ENCODE measurements at places on chromosomes 6 and 20.

DNA sequence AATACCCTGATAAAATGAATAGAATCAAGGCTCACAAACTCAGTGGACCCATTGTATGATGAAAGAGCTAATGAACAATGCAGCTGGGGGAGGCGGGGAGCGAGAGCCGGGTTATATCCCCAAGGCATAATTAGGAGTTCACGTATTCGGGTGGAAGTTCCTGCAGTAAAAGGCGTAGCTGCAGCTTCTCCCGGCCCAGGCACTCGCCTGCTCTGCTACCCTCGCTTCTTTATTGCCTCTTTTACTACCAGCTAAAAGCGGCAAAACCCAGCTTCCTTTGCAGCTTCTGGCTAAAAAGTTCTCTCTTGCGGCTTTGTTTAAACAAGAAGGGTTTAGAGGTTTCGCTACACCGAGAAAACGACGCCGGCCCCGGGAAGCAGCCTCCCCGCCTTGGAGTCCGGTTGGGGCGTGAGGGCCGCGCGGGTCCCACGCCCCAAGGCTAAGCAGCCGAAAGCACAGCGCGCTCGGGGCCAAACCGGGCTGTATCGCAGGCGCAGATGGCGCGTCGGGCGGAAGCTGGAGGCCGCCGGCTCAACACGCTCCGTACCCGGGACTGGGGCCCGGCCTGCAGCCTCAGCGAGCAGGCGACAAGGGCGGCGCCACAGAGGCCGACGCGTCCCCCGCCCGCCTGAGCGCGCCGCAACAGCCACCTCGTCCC is 1.6 kb downstream of the ZBTB2 start:
- peak; percentile 39 for DNase-seq

GRCh38 chr20:39188266-39188765 is 226.2 kb downstream of the DHX35 start:
- no peak for DNase-seq

GRCh38 chr6:70901324-70901723 is 55.5 kb downstream of the B3GAT2 start:
- DNase-seq = no peak

GRCh38 chr6:40681622-40682021 is 94.5 kb upstream of the LRFN2 start:
- no peak for DNase-seq

GRCh38 chr6:106114492-106114891 is 28.4 kb downstream of the PRDM1 start:
- no peak for DNase-seq

DNA sequence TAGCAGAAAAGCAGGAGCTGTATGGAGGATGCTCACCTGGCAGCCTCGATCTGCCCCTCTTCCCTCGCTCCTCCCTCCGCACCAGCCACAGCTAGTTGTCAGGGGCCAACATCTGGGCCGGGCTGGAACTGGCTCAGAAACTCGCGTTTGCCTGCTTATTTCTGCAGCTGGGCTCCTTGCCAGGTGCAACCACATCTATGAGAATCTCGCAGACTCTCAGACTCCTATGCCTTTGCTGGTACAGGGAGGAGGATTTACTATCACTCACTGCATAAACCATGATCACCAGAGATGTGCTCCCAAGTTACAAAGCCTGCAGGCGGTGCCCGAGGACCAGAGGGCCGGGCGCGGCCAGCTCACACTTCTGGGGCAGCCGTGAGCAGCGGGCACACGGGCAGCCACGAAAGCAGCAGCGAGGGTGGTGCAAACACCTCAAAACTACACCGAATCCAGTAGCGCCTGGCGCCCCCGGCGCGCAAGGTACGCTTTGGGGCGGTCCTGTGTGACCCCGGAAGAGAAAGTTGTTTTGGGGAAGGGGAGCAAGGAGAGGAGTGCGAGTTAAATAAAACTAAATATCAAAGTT is 577 bp upstream of the LRRC1 start:
- DNase-seq = peak; percentile 85

- DNase-seq = no peak
Measured at GRCh38 chr6:162973151-162973872, 245.5 kb downstream of the PACRG start.

DNA sequence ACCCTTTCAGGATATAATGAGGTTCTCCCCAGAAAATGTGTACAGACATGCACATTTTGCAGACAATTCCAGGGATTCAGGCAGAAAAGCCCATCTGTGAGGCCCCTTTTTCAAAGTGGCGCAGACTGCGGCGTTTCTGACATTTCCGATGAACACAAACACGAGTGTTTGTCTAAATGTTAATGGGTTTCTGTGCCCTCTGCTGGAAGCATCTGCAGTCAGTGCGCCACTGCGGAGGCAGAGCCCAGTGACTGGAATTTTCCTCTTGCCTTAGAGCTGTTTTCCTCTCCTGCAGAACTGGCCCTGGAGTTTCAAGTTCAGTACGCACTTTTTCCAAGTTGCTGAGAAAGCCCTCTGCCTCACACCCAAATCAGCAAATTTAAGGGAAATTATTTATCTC is 15.3 kb downstream of the ANKRD60 start:
- no peak for DNase-seq

GRCh38 chr20:47751449-47751848 is 33.8 kb downstream of the SULF2 start:
- no peak for DNase-seq

DNA sequence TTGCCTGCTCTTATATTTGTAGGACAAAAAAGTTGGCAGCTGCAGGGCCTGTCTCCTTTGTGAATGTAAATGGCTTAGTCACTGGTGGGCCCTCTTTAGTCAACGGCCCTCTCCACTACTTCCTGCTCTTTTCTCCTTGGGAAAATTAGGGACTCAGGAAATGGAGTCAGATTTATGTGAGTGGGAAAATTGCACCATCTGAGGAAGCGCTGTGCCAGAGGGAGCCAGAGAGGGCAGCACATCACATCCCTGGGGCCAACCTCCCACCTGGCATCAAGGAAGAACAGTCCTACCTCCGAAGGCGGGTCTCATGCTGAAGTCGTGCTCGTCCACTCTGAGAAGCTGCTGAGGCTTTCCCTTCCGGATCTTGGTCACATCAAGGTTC is 15.6 kb downstream of the GABRR2 start:
- no peak for DNase-seq

DNA sequence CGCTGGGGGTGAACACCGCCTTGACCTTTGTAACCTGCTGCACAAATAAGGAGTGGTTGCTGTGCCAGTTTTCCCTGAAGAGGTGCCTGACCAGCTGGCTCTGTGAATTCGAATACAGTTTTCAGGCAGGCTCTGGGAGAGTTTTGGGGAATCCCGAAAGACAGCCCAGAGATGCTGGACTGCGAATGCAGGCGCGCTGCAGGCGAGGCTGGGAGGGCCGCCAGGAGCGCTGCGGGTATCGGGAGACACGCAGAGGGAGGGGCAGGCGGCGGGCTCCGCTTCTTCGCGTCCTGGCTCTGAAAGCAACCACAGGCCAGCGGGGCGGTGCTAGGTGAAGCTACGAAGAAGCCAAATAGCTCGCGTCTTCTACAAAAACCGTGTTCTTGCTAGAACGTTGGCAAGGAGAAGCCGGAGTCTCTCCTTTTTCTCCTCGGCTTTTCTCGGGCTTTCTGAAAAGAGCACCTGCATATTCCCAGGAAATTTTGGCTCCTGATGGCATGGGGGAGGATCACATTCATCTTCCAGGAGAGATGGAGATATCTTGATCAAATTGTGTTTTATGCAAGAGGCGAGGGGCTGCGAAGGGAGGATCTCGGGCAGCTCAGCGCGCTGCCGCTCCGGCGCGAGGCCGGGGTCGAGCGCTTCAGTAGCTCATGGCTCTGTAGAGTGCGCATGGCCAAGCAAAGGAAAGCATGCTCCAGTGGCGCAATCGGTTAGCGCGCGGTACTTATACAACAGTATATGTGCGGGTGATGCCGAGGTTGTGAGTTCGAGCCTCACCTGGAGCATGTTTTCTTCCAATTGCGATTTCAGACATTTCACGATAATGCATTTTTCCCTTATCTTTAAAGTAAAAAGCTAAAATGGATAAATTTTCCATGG is 158.1 kb upstream of the ZNF184 start:
- peak; percentile 88 for DNase-seq

- DNase-seq = no peak
Measured at GRCh38 chr6:30135757-30136156, at the start of gene TRIM40. TRIM40 (plus strand) TSS chr6:30136140; CDS start chr6:30137037, 897 bp downstream.

- DNase-seq = no peak
Measured at GRCh38 chr20:44016525-44016924, 101.9 kb downstream of the TOX2 start.

GRCh38 chr6:157268835-157269234 is 54.5 kb downstream of the TMEM242 start:
- DNase-seq = no peak

DNA sequence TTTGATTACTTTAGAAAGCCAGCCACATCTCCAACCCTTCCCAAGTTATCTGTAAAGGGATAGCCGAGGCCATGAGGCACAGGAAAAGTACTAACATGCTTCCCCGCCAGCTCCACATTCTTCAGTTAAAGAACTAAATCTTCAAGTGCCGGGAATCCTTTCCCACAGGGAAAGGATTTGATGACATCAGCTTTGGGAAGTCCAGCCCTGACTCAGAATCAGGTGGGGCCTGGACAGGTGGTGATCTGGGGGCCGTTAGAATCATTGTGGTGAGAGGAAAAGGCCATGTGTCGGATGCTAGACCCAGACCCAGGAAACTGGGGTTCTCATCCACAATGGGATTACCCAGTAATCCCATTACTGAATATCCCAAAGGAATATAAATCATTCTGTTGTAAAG is 580.0 kb downstream of the QKI start:
- no peak for DNase-seq

GRCh38 chr6:226516-227073 is 65.7 kb upstream of the DUSP22 start:
- DNase-seq = no peak

- DNase-seq = peak; percentile 63
Measured at GRCh38 chr6:150016324-150017185, 8.8 kb downstream of the RAET1L start.

DNA sequence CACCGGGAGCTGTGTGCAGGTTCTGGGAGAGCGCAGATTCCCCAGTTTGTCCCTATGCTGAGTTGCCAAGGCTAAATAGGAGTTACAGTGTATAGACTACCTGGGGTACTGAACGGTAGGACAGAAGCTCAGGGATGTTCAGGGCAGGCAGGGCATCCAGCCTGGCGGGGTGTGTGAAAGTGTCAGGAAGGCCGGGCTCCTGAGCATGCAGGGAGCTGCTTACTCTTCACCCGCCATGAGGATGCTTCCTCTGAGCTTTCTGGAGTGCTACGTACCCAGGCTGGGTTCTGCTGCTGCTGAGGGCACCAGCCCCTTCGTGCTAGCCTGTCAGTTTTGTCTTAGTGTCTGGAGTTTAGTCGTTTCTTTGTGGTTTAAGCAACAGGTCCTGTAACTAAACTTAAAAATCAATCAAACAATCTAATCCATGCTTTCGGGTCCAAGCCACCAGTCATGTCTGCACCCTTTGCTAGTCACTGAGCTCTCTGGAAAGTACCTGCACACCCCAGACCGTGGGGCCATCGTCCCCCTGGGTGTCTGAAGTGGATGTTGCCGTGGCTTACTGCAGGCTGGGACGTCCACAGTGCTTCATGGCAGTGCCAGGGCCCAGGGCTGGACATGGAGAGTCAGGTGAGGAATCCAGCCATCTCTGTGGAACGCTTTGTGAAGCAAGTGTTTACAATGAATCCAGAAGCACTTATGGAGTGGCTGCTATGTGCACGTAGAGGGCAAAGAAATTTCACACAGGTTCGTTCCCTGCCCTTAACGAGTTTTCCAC is 220.3 kb upstream of the SNX9 start:
- DNase-seq = no peak

- DNase-seq = no peak
Measured at GRCh38 chr6:145318952-145319351, 416.4 kb downstream of the EPM2A start.

DNA sequence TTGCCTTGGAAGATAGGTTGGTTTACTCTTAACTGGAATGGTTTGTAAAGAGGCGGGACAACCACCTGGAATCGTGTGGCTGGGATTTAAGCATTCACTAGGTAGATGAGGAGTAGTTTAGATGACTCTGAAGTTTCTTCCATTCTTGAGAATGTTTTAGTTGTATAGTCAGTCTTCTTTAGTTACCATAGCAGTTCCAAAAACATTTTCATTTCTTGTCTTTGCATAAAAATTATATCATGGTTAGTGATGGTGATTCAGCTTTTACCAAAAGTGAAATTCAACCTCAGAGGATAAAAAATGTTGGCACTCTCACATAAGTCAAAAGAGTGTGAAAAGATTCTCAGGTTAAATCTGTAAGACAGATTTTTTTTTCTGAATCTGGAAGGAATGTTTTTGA is 70.3 kb downstream of the SMAP1 start:
- no peak for DNase-seq

DNA sequence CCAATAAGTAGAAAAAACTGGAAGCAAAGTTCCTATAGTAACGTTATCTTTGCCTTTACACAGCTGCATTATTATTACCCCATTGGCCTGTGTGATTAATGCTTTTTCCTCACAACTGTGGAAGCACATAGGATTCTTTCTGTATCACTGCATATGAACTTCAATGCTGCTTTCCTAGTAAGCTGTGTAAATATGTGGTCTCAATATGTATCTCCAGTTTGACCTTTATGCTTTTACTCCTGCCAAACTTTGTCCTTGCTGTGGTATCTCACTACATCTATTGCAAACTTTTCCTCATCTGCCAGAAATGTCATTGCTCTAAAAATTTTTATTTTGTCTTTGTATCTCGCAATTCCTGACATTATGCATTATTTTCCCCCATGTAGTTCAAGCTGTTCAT is 168.6 kb downstream of the ZFAND3 start:
- no peak for DNase-seq

GRCh38 chr6:166204852-166205650 is 37.4 kb upstream of the TBXT start:
- no peak for DNase-seq

GRCh38 chr6:109296971-109297372 is 85.3 kb downstream of the CD164 start:
- DNase-seq = no peak

- no peak for DNase-seq
Measured at GRCh38 chr6:97322811-97323210, 39.8 kb upstream of the MMS22L start.

- no peak for DNase-seq
Measured at GRCh38 chr6:82902290-82902689, 163.4 kb downstream of the UBE3D start.

DNA sequence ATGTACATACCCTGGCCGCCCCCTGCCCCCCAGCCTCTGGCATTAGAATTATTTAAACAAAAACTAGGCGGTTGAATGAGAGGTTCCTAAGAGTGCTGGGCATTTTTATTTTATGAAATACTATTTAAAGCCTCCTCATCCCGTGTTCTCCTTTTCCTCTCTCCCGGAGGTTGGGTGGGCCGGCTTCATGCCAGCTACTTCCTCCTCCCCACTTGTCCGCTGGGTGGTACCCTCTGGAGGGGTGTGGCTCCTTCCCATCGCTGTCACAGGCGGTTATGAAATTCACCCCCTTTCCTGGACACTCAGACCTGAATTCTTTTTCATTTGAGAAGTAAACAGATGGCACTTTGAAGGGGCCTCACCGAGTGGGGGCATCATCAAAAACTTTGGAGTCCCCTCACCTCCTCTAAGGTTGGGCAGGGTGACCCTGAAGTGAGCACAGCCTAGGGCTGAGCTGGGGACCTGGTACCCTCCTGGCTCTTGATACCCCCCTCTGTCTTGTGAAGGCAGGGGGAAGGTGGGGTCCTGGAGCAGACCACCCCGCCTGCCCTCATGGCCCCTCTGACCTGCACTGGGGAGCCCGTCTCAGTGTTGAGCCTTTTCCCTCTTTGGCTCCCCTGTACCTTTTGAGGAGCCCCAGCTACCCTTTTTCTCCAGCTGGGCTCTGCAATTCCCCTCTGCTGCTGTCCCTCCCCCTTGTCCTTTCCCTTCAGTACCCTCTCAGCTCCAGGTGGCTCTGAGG is 7.6 kb downstream of the CDKN1A start:
- no peak for DNase-seq

- DNase-seq = no peak
Measured at GRCh38 chr6:148650941-148651505, 95.8 kb upstream of the UST start.

GRCh38 chr20:61768571-61769285 is 297.0 kb downstream of the TAF4 start:
- DNase-seq = peak; percentile 43
